ENCODE measurements at places on chromosomes 13 and 19. TPM values are rescaled to one million over a fixed set of nuclear protein-coding genes. Genes with fewer than 3 reads are reported as not detected.

Gene CDADC1
- total RNA-seq, result 4.7 TPM

Gene RNF17
- total RNA-seq, result not detected

Gene ZNF730
- 1.8 TPM for total RNA-seq

Gene KIR2DL3
- not detected for total RNA-seq

Gene WDR87
- total RNA-seq, result not detected

Gene FPR3
- not detected for total RNA-seq

Gene TRPC4
- total RNA-seq, result 6.9 TPM

Gene SLC1A6
- not detected for total RNA-seq

Gene BIVM
- 58.2 TPM for total RNA-seq

Gene MBNL2
- 74.3 TPM for total RNA-seq

Gene PNMA8A
- 1.1 TPM for total RNA-seq

Gene MAP2K2
- total RNA-seq, result 195 TPM

Gene CGB2
- total RNA-seq, result not detected

Gene LACC1
- 4.1 TPM for total RNA-seq

Gene PODNL1
- total RNA-seq, result 1.7 TPM

Gene PABPC3
- 0.56 TPM for total RNA-seq

Gene FOXA3
- 0.13 TPM for total RNA-seq

Gene CD33
- not detected for total RNA-seq

Gene PLPP2
- total RNA-seq, result 14.2 TPM

Gene SMIM44
- not detected for total RNA-seq

Gene ADPRHL1
- 1.9 TPM for total RNA-seq

Gene FCAR
- total RNA-seq, result not detected

Gene GIPC3
- 0.13 TPM for total RNA-seq

Gene SSC5D
- total RNA-seq, result 19.6 TPM

Gene ATP4B
- not detected for total RNA-seq

Gene IFNL1
- not detected for total RNA-seq

Gene PEG3
- 1.4 TPM for total RNA-seq

Gene CEACAM6
- total RNA-seq, result not detected

Gene ERF
- 58.3 TPM for total RNA-seq

Gene ERICH4
- not detected for total RNA-seq

Gene ITGBL1
- total RNA-seq, result 10.8 TPM

Gene TMEM255B
- total RNA-seq, result not detected

Gene MYO1F
- total RNA-seq, result 0.52 TPM

Gene SMIM24
- not detected for total RNA-seq

Gene SMAD9
- 3.4 TPM for total RNA-seq

Gene IZUMO2
- total RNA-seq, result not detected

Gene DDX49
- total RNA-seq, result 57.7 TPM

Gene PRX
- 2.9 TPM for total RNA-seq

Gene B3GNT8
- total RNA-seq, result 1.8 TPM

Gene TICAM1
- total RNA-seq, result 5.1 TPM

Gene SIGLECL1
- total RNA-seq, result not detected

Gene SBNO2
- 63.0 TPM for total RNA-seq

Gene DAND5
- not detected for total RNA-seq

Gene FFAR3
- total RNA-seq, result not detected

Gene KLK15
- total RNA-seq, result not detected

Gene RXFP2
- not detected for total RNA-seq

Gene TTC9B
- total RNA-seq, result not detected

Gene SYNGR4
- not detected for total RNA-seq

Gene PTGIR
- 14.0 TPM for total RNA-seq

Gene SLITRK5
- 2.8 TPM for total RNA-seq

Gene TEX101
- total RNA-seq, result not detected

Gene NLRP5
- total RNA-seq, result not detected

Gene OR7D2
- under 0.01 TPM for total RNA-seq

Gene NUFIP1
- 5.5 TPM for total RNA-seq

Gene TMIGD2
- not detected for total RNA-seq

Gene NLRP7
- total RNA-seq, result not detected

Gene UPF1
- 44.2 TPM for total RNA-seq

Measured in epithelial cell of alveolus of lung (primary cell).